ENCODE measurements at places on chromosomes 1 and 21.

DNA sequence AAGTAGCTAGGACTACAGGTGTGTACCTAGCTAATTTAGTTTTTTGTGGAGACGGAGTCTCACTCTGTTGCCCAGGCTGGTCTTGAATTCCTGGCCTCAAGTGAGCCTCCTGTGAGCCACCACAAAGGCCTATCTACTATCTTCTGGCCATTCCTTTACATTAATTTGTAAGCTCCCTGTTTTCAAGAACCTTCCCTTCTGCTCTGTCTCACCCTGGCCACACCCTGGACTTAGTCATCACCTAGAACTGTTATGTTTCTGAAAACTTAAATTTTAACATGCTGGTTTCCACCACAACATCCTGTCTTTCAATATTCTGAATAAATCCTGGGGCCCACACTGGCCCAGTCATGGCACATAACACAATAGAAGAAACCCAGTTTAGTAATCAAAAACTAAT, 4.9 kb upstream of the B4GALT3 start:
- no peak for DNase-seq

- no peak for DNase-seq
Observed at GRCh38 chr1:164591858-164592257, 32.9 kb downstream of the PBX1 start.

- no peak for DNase-seq
Observed at GRCh38 chr21:45945066-45945867, 36.3 kb upstream of the COL6A1 start.

DNA sequence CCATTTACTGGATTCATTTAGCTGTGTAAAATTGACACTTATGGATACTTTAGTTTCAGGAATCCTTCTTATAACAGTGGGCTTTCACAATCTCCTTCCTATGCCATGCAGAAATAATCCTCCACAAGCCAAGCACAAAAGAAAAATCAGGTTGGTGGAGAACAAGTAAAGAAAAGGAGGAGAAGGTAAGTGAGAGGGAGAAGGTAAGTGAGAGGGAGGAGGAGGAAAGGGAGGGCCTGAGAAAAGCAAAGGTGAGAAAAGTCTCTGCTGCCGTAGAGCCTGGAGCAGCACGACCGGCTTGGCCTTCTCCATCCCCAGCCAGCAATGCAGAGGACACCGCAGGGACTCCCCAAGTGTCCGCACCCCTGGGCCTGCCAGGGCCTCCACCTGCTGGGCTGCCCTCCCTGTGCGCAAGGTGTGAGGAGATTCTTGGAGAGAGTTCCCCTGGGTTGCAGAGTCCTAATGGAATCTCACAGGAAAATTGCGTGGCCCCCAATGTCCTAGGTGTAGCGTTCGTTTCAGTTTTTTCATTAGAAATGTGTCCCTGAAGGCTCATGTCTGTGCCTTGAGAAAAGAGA, 39.0 kb downstream of the PRMT2 start:
- DNase-seq: no peak

GRCh38 chr1:229432116-229432461, 1.8 kb downstream of the ACTA1 start:
- no peak for DNase-seq

GRCh38 chr1:207983044-207983635, 72.2 kb upstream of the CD34 start:
- DNase-seq: no peak

- no peak for DNase-seq
Observed at GRCh38 chr1:219324629-219325367, 151.1 kb downstream of the LYPLAL1 start.

DNA sequence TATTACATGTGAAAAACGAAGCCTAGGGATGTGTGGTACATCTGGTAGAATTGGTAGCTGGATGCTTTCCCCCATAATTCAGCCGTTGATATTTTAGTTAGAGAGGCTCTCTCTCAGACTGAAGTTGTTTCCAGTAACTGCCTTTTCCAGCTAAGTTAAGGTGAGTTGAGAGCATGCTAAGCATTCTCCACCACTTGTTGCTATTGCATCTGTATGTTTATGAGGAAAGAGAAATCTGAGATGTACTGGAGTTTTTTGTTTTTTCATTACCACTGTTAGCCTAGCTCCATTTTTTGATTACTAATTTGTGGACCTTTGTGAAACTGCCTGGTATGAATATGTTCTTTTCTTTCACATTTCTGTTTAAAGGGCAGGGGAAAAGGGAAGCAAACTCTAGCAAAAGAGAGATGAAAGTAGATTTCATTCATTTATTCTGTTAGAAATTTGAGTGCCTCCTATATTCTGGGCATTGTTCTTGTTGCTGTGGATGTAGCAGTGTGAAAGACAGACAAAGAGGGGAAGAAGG, 189.9 kb upstream of the CACYBP start:
- DNase-seq: no peak

DNA sequence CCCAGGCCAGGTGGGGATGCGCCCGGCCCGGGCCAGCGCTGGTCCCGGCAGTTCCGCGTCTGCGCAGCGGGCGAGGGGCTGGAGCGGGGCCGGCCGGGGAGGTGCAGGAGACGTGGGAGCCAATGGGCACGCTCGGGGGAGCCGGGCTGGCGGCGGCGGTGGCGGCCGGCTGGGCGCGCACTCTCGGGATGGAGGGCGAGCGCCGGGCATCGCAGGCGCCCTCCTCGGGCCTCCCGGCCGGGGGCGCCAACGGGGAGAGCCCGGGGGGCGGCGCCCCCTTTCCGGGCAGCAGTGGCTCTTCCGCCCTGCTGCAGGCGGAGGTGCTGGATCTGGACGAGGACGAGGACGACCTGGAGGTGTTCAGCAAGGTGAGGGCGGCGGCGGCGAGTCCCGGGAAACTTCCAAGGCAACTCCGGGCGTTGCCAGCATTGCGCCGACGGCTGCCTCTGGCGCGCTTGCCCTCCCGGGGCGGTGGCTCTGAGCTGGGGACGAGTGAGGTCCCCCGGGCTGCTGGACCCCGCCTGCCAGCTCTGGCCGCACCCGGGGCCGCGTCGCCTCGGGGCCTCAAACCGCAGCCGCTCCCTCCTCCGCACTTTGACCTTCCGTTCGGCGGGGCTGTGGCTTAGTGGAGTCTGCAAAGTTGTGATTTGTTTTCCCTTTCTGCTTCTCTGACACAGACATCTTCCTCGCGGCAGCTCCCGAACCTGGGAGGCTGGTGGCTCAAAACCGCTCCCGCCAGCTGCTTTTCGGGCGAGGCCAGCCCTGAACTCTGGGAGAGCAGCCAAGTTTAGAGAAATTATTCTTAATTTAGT, at the start of gene SNX7:
Gene SNX7 (plus strand): TSS at position 178 of the 812 bp plus-strand sequence. CDS start 11 bp downstream, at position 189.
- no peak for DNase-seq

DNA sequence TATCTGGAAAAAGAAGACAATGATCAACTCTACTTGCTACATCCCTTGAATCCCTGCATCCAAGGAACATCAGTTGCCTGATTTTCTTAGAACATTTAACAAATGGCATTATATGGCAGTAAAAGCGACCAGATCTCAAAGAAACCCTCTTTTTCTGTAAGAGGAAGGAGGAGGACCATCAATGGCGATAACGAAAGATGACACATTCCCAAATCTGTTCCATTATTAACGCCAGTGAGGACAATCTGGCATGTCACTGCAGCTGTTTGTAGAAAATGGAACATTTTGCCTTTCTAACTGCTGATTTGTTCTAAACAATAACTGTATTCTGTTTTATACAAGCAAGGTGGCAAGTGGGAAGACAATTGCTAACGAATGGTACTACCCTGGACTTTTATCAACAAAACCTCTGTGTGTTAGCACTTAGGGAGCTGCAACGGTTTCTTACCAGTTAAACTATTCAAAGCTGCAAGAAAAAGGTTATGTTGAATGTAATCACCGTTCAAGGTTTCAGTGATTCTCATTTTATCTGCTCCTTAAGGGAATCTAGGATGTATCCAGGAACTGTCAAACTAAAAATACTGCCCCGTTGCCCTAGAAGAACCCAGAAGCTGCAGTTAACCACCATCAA, 251.9 kb downstream of the SDCCAG8 start:
- no peak for DNase-seq

DNA sequence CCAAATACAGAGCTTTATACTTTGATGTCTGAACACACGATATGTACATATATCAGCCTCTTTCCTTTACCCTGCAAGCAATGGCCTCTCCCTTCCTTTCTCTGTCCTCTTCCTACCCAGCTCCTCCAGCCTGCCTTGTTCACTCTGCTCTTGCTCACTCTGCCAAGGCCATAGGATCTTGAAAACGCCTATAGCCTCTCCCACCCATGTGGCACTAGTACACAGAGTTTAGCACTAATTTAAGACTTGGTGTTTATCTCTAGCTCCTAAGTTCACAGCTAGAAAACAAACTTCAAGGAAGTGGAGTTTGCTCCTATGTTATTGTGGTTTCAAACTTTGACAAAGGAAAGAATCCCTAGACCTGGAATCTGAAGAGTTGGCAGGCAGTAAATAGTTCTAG, 225.0 kb upstream of the RUNX1 start:
- no peak for DNase-seq

DNA sequence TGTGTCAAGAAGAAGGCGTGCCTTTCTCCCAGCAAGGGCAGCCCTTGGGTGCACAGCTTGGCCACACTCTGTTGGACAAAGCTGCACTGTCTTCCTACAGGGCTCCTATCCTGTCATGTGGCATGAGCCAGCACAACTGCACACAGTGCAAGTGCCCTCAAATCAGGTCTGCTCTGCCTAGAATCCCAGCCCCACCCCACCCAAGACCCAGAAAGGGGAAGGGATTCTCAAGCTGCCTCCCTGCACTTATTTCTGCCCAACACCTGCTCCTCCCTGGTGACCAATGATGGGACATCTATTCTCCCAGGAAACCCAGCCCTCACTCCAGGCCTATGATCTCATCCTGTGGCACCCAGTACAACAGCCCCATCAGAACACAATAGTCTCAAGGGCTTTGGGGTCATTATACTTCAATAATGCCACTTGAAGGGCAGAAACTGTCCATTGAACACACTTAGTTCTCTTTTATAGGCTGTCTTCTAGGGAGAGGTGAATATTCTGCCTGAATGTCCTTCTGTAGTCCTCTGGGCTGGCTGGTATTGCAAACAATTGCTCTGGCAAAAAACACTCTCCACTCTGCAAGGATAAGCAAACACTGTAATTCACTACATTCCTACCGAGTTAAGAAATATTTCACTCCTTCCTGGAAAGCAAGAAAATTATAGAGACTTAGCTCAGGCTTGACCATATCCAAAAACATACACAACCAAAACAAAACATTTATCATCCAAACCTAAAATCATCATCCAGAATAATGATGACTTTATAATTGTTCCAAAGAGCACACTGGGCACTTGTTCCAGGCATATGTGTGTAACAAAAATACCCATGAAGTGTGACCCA, 43.1 kb upstream of the IGSF3 start:
- DNase-seq: no peak

GRCh38 chr21:21210552-21210951, 212.3 kb downstream of the NCAM2 start:
- DNase-seq: no peak

GRCh38 chr1:229070168-229070567, 200.7 kb upstream of the RAB4A start:
- DNase-seq: no peak

GRCh38 chr1:91617285-91617765, 116.7 kb downstream of the CDC7 start:
- no peak for DNase-seq

DNA sequence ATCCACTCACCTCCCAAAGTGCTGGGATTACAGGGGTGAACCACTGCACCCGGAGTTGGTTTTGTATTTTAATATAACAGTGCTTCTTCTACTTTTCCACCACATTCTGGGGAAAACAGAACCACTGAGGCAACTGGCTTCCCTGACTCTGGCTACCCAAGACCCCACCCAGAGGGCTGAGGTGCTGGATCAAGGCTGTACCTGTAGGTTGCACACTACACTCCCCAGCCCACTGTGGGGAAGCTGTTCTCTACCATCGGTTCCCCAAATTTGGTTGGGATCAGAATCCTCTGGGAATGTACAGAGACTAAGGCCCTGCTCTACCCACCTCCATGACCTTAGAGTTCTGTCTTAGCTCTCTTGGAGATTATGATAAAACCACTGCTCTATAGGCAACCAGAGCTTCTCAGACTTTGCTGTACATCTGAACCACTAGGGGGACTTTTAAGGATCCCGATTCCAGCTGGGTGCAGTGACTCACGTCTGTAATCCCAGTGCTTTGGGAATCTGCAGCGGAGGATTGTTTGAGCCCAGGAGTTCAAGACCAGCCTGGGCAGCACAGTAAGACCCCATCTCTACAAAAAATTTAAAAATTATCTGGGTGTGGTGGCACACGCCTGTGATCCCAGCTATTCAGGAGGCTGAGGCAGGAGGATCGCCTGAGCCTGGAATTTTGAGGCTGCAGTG, 51.6 kb downstream of the GNG4 start:
- DNase-seq: no peak

DNA sequence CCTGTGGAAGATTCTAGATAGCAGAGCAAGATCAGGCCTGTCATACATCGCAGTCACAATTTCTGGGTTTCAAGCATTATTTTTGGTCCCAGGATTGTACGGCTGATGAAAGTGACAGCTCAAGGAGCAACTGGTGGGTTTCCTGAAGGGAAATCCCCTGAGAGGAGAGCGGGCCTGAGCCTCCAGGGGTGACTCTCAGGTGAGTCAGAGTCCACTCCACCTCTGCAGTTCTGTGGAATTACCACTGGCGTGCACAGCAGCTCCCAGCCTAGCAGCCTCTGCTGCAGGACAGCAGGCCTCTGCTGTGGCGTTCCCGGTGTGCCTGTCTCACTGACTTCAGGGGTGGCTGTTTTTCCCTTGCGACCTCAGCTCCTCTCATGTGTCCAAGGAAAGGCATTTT, 24.4 kb downstream of the SLC66A1 start:
- DNase-seq: no peak

GRCh38 chr21:29258626-29259338, 39.9 kb upstream of the BACH1 start:
- DNase-seq: no peak

GRCh38 chr1:205583461-205584130, 48.2 kb downstream of the ELK4 start:
- DNase-seq: no peak

DNA sequence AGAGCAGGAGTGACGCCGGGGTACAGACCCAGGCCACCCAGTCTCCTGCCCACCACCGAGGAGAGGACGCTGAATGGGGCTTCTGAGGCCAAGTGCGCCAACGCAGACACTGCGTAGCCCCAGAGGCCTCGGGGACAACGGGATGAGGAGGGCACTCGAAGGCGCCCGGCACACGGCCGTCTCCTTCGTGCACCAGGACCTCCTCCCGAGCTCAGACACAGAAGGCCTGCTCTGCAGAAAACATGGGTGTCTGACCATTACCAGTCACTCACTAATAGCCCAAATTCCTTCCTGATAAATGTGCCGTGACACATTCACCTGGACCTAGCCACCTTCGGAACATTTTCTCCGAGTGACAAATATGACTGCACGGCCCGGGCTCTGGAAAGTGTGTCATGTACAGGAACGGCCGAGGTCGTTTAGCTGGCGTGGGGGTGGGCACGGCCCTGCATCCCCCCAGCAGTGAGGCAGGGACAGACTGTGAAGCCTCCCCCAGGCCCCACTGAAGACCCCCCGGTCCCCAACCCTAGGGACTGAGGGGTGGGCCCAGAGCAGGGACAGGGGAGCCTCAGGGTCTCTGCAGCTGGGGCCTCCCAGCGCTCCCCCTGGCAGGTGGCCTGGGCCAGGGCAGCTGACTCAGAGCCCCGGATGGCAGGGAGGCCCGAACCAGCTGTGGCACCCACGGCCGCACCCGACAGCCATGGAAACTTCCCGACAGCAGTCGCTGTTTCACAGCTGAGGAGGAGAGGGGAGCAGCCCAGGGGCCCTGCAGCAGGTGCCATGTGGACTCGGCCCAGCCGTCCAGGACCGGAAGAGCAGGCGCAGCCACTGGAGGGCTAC, 16.7 kb upstream of the COL6A2 start:
- DNase-seq: no peak
